ENCODE measurements at places on chromosomes 4 and X. TPM values are rescaled to one million over a fixed set of nuclear protein-coding genes. Genes with fewer than 3 reads are reported as not detected.

The SHOX gene
- not detected for total RNA-seq

The FAM200B gene
- 21.9 TPM for total RNA-seq

- no peak for DNase-seq
These were observed at the start of the genes CSAG1 and MAGEA12 for GRCh38 chrX:152733261-152733975. CSAG1 (minus strand) TSS chrX:152733721; CDS start chrX:152732460, 1,261 bp downstream. MAGEA12 (plus strand) TSS chrX:152733757; CDS start chrX:152736162, 2,405 bp downstream.

The PPP3CA gene
- 38.0 TPM for total RNA-seq

DNA sequence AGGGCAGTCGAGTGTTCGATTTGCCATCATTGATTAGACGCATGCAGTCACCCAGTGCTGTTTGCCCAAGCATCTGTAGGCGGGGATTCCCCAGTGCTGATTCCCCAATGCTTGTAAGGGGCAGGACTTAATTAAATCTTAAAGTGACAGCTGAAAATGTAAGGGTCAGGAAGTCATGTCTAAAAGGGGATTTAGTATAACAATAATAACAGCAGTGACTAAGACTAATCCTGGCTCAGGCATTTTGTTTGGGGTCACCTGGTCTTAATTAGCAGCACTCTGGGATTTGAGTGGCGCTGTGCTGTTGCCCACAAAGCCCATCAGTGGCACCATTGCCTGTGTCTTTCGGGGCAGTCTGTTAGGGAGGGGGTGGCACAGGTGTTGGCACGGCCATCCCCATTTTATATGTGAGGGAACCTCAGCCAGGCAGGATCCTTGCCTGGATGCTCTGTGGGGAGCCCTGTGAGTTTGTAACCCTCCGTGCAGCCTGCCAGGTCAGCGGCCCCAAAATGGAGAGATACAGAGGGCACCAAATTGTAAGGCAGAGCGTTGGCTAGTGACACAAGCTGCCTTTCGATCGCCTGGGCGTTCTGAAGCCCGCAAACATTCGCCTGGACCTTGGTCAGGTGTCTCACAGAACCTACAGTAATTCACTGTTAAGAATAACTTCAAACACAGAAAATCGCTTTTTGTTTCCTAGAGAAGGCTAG is 146.7 kb downstream of the TBL1X start:
- no peak for DNase-seq

The NPY1R gene
- total RNA-seq: 7.2 TPM

GRCh38 chr4:89820010-89820409 is 17.0 kb downstream of the SNCA start:
- DNase-seq: no peak

- no peak for DNase-seq
These were observed 218.2 kb downstream of the DHRSX start for GRCh38 chrX:2282490-2283090.

GRCh38 chr4:27016551-27016950 is 155.9 kb downstream of the STIM2 start:
- no peak for DNase-seq

DNA sequence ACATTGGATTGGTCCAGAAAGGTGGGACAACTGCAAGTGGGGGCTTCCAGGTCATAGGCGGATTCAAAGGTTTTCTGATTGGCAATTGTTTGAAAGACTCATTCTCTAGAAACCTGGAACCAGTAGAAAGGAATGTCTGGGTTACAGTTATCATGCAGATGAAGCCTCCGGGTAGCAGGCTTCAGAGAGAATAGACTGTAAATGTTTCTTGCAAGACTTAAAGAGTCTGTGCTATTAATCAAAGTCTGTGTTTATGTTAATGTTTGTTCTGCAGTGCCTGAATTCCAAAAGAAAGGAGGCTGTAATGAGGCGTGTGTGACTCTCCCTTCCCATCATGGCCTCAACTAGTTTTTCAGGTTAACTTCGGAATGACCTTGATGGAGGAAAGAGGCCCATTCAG is 43.9 kb upstream of the GC start:
- no peak for DNase-seq

DNA sequence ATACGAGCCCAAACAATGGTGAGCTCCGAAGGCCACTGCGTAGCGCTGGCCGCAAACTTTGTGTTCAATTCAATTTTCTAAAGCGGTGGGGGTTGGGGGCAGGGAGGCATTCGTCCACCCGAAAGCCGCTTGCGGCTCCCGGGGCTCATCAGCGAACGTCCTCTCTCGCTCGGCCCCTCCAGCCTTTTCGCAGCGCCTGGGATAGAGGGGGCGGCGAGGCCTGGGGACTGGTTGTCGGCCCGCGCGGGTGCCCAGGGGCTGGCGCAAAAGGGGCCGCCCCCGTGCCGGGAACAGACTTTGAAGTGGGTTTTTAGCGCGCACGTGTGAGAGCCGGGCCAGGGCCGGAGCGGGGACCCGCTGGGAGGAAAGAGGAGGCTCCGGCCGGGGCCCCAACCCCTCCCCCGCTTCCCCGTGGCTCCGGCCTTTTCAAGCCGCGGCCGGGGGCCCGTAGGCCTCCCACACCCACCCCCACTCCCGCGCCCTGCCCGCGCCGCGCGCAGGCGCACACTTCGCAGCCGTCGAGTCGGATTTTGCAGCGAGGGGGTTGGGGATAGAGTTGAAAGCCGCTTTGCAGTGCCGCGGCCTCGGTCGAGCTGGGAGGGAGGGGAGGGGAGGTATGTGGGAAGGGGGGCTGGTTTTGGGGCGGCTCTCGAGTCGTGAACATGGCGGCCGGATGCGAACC is 8.3 kb downstream of the ZIC3 start:
- DNase-seq: no peak

- DNase-seq: no peak
These were observed 81.1 kb upstream of the NEIL3 start for GRCh38 chr4:177228599-177228998.

DNA sequence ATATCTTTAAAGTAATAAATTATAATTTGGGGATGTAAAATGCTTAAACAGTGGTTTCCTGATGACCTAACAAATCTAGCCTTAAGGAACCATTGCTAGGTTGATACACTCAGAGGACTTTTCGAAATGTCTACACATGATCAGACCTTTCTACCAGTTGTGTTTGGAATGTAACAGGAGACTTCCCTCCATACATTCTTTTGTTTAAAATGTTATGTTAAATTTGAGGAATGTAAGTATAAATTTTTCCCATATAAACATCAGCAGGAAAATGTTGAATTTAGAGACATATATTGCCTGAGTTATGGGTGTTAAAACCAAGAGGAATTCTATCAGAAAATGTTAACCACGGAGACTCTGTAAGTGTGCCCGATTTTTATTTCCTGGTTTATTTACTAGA is 190.6 kb upstream of the SPRY1 start:
- DNase-seq: no peak

The NRK gene
- total RNA-seq: 8.3 TPM

The MAGEB17 gene
- total RNA-seq: not detected

The OCRL gene
- 15.1 TPM for total RNA-seq

- DNase-seq: no peak
These were observed 515.0 kb downstream of the INPP4B start for GRCh38 chr4:142331132-142331531.

The KIT gene
- total RNA-seq: 24.8 TPM

- DNase-seq: no peak
These were observed 45.5 kb upstream of the RAB9B start for GRCh38 chrX:103877571-103877970.

GRCh38 chr4:108965472-108966076 is 202.7 kb upstream of the ETNPPL start:
- no peak for DNase-seq

The DDX53 gene
- total RNA-seq: not detected

The SCML1 gene
- 2.0 TPM for total RNA-seq

GRCh38 chrX:132744470-132744869 is 214.0 kb downstream of the HS6ST2 start:
- DNase-seq: no peak

- DNase-seq: no peak
These were observed 1.6 kb downstream of the OTUD4 start for GRCh38 chr4:145178740-145179280.

DNA sequence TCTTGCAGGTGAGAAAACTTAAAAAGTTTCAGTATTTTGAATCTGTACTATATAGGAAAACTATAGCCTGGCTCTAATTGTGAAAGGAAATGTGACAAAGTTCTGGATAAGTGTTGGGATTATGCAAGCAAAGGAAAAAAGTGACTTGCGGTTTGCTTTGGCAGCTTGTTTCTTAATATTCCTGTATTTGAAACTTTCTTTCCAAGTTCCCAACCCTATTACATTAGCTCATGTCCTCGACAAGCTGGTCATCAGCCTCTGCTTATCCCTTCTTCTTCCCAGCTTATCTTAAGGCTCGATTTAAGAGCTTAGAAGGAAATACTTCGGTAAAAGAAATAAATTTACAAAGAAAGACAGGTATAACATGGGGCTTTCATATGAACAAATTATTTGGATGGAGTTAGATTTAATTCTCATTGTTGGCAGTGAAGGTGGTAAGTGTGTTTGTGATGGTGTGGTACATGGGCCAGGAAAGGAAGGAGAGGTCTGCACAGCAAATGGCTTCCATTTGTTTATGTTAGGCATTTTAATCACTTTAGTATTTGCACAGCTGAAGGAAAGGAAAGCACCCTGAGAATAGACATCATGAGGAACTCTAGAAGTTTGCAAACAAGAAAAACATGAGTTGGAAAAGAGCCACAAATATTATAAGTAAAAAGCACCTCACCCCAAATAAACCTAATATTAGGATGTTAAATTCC is 5.1 kb upstream of the MYOZ2 start:
- no peak for DNase-seq

GRCh38 chr4:190017357-190018200 is 9.5 kb downstream of the FRG2 start:
- DNase-seq: peak; percentile 61

DNA sequence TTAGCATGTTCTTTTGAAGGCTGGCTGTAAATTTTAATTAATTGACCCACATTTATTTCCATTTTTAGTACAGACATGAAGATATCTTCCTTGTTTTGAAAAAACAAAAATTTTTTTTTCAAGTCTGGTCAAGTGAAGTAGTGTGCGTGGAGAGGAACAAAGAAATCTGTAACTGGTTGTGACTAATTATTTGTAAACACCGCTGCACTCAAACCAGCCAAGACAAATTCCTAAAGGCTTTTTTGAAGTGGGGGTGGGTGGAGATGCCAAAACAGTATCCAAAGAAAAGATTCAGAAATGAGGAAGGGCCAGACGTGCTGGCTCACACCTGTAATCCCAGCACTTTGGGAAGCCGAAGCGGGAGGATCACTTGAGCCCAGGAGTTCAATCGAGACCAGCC is 88.3 kb downstream of the SHROOM2 start:
- DNase-seq: no peak

The WNK3 gene
- total RNA-seq: 37.1 TPM

The TRMT10A gene
- total RNA-seq: 3.3 TPM

The SETD7 gene
- 3.4 TPM for total RNA-seq

The NOX1 gene
- not detected for total RNA-seq

- no peak for DNase-seq
These were observed 55.1 kb downstream of the RTL9 start for GRCh38 chrX:110413727-110414124.

The CXCL8 gene
- total RNA-seq: not detected

DNA sequence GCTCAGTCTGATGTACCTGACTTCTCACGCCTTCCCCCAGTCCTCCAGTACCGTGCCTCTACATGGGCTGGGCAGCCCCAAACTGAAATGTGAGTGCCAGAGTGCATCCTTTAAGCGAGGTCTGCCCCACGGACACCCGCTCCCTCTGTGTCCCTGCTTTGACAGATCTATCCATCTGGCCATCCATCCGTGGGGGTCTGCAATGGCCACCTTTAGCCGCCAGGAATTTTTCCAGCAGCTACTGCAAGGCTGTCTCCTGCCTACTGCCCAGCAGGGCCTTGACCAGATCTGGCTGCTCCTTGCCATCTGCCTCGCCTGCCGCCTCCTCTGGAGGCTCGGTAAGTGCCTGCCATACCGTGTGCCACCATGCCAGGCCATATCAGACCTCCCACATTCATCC is 827 bp downstream of the PORCN start:
- DNase-seq: no peak

DNA sequence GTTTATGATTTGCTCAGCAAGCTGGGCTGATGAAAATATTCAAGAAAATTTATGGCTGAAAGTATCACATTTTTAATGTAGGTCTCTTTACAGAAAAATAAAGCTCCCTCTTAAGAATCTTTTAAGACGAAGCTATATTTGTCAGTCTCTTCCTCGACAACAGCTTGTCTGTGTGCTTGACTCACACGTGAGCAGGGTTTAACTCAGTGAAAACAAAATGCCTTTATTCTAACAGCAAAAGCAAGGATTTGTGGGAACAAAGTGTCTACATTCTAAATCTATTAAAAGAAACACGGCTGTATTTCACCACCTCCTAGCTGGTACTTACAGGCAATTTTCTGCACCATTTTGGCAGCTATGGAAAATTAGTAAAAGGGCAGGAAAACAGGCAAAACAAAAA is 75.5 kb downstream of the NYX start:
- no peak for DNase-seq

DNA sequence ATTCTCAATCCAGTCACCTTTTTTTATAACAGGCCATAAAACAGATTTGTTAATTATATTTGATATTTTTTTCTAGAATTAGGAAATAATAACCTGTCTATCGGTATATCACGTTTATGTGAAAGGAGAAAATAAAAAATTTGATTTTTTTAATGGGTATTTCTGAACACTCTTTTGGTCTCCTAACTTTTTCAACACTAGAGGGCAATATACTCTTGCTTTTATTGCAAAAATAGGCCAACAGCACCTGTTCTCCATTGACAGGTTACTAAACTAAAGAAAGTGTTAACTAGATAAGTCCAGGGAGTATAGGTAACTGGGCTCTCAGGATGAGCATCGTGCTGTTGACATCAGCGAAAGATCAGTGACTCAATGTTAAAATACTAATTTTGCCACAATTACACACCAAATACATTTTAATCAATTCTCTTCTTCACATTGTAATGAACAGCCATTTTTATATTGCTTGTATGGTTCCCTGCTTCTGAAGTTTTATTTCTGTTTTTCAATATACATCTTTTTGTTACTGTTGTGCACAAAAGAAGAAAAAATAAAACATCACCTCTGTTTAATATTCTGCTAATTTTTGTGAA is 22.8 kb downstream of the NDST4 start:
- no peak for DNase-seq

The ITM2A gene
- total RNA-seq: 35.7 TPM

DNA sequence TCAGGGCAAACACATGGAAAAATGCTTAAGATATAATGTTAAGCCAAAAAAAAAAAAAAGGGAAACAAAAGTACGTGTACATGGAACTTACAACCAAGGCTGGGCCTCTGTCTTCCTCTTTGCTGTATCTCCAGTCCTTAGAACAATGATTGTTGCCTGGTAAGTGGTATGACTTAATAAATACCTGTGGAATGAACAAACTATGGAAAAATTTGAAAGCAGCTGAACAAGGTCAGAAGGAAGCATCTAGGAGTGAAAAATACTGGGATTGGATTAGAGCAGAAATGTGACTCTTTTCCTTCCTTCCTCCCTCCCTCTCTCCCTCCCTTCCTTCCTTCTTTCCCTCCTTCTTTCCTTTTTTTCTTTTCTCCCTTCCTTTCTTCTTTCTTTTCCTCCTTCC is 54.2 kb upstream of the SMIM10 start:
- no peak for DNase-seq

The DCAF8L2 gene
- total RNA-seq: not detected

The VCX2 gene
- total RNA-seq: not detected

Measured in H1 (cell line).